Putamen (tissue), 1 donor: ENCODE measurements at places on chromosomes 16 and 17.

DNA sequence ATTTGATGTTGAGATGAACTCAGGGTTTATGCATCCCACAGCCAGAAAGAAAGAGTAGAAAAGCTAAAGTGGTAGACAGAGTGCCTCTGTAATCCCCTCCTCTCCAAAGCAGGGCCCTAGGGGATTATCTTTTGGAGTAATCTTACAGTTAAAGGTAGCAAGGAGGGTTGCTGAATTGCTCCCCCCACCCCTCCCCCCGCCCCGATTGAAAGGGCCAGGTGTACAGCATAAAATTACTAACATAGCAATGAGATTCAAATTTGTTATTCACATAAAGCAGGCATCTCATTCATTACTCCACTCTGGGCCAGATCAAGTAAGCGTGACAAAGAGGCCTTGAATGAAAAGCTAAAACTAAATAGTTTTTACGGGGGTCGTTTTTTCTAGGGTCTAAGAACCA is 72.7 kb downstream of the STH start:
- no peak for DNase-seq

GRCh38 chr17:8875957-8876356 is 8.5 kb upstream of the PIK3R6 start:
- DNase-seq: no peak

GRCh38 chr16:66562409-66562808 is 3.8 kb upstream of the CMTM1 start:
- no peak for DNase-seq

GRCh38 chr16:84042879-84043485 is 387 bp upstream of the SLC38A8 start:
- DNase-seq: no peak

GRCh38 chr17:44992242-44992939 is 24.3 kb upstream of the C1QL1 start:
- DNase-seq: no peak

DNA sequence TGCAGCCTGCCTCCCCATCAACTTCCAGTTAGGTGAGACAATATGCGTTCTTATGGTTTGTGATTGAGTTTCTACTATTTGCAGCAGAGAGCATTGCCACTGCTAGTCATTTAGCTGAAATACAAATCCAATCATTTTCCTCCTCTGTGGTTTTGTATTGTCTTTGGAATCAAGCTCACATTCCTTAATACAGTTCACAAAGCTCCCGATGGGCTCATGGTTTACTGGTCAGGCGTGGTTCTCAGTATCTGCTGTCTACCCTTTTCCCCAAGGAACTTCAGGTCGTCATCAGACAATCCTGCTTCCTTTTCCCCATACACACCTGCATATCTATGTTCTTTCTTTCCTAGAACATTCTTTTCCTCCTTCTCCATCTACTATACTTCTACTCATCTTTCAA is 69.6 kb upstream of the GAS7 start:
- DNase-seq: no peak

DNA sequence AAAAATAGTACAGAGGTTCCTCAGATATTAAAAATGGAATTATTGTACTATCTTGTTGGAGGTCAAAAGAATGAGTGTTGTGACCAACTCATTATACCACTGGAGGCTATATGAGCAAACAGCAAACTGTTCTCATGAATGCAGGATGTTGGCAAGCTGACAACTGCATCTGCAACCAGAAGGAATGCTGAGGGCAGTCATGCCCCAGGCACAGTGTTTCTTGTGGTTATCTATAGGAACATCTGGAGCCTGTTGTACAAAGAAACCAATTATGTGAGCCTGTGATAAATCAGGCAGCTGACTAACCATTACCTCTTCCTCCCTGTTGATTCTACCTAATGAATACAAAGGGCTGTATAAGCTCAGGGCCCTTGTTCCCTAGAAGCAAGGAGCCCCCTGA is 2057.1 kb downstream of the TP53TG3F start:
- no peak for DNase-seq
